ENCODE measurements at places on chromosomes 1 and 21.

DNA sequence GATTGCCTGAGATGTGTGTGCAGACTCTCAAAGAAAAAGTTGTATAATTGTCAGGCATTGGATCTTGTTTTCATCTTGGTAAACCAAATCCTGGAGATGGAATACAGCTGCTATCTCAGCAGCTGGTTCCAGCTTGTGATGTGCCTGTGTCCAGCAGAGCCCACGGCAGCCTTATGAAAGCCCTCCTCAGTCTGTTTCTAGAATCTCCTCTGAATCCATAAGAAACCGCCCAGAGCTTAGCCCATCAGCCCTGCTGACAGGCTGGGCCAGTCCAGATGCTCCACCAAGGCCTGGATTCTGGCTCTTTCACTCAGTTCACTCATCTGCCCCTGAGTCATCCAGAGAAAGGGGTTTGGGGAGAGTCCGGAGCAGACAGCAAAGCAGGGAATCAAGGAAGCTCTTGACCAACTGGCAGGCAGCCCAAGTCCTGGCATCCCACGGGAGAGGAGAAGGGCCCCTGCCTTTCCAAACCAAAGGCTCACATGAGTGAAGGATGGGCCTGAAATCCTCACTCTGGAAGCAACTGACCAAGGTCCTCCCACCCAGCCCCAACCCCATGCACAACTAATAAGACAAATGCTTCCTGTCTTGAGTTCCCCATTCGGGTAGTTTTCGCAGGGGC lies 45.7 kb downstream of the NAV1 start:
- DNase-seq: peak; percentile 52

DNA sequence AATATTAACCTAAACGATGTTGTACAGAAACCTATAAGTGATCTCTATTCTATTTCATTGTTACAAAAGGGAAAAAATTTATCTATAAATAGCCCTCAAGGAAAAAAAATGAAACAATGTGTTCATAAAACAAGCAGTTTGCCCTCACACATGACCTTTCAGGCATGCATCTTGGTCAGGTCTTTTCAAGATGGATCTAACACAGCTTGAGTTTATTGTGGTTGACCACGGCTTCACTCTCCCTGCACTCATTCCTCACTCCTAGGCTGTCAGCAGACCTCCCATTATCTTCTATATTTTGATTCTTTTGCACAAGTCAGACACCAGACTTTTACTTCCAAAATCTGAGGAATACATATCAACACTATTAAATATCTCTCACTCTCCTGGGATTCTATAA lies 544.3 kb downstream of the KCNT2 start:
- DNase-seq: no peak

- no peak for DNase-seq
These were observed 4.0 kb downstream of the CLIC4 start for GRCh38 chr1:24749252-24749651.

DNA sequence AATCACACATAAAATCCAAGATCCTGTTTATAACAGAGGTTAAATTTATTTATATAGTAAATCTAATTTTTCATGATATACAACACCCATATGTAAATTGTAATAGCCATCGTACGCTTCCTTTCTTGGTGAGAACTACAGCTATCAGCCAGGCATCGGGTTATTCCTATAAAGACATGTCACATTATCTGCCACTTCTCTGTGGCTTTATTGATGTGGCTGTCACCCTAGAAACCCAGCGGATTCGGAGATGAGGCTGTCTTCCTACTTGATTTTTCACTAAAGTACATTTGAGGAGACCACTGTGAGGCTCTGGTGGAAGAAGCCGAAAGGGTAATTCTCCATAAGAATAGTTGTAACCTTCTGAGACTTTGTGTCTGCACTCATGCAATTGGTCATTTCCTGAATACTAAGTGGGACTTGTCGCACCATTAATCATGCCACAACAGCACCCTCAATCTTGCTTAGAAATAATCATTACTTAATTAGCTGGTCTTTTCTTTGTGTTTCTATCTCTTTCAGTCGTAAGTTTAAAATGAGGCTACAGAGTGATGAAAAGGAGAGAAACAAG lies 106.0 kb downstream of the NTNG1 start:
- no peak for DNase-seq

- no peak for DNase-seq
These were observed 28.1 kb downstream of the IL23R start for GRCh38 chr1:67194209-67194863.

- no peak for DNase-seq
These were observed 79.8 kb downstream of the PCBP3 start for GRCh38 chr21:45723049-45723958.

DNA sequence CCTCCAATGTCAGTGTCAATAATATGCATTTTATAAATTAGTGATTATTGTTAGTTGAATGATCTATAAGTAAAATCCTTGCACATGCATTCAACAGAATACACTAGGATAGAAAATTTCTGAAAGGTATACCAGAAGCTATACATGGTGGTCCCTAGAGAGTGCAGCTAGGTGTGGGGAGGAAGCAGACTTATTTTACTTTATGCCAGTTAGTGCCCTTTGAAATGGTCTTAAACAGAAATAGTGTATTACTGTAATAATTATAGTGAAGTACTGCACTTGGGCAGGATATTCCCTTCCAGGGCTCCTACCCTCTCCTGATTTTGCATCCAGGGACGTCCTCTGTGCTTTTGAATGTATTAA lies 23.2 kb upstream of the WDR26 start:
- DNase-seq: no peak

DNA sequence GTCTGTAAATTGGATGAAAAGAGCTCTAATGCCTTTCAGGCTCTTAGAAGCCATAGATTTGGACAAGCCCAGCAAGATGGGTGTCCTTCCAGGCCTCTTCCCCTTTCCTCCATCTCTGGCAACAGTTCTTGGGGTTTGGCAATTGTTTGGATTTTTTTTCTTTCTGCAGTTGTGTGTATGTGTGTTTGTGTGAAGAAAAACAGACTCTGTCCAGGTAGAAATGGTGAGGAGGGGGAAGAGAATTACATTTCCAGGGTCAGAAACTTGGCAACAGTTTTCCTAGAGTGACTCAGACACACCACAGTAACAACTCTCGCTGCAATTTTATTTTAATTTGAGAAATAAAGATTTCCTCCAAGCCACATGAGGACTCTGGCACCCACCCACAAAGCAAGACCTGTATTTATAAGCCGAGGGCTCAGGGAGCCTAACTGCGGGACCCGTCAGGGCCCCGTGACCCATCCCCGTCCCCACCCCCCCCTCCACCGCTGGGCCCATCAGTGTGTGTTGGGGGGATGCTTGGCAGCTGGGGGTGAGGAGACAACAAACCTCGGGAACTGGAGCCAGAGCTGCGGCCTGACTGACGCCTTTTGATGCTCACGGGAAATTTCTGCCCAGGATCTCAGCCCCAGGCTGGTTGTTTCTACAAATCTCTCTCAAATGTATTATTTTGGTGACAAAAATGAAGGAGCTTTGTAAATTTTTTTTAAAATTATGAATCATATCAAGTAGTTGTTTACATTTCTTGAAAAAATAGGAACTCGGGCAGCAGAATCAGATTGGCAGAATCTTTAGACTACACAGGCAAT lies 4.4 kb downstream of the TMEM200B start:
- no peak for DNase-seq

GRCh38 chr1:71307451-71307850 lies 226.6 kb upstream of the ZRANB2 start:
- DNase-seq: no peak

DNA sequence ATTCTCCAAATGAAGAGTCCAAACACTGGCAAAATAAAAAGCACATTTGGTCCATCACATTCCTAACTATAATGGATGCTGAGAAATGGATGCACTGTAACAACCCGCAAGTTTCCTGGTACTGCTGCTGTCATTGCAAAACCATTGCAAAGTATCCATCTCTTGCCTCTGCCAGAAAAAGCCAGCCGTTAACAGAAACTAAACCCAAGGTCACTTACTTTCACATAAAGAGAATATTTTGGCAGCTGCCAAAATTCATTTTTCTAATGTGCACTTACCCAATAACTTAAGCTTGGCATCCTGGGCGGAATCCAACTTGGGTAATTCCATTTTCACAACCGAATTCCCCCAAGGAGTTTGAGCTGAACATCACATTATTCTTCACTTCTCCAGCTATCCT lies 77.0 kb upstream of the LRRC8D start:
- DNase-seq: no peak

- no peak for DNase-seq
These were observed 14.9 kb upstream of the PAQR7 start for GRCh38 chr1:25890239-25891034.

DNA sequence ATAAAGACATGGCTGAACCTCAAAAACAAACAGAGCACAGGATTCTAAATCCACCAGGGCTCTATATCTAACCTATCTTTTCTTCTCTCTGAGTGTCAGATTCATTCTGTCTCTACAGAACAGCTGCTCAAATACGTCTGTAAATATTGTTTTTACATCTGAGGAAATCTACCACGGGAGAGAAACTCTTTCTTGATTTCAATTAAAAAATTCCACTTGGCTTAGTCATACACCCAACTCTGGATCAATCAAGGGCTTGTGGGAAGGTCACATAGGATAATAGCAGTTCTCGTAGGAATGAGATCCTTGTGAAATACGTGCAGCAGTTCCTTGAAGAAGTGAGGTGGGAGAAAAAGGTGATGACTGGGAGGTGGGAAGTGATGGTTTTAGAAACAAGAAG lies 1355.7 kb upstream of the ADGRL2 start:
- DNase-seq: no peak

DNA sequence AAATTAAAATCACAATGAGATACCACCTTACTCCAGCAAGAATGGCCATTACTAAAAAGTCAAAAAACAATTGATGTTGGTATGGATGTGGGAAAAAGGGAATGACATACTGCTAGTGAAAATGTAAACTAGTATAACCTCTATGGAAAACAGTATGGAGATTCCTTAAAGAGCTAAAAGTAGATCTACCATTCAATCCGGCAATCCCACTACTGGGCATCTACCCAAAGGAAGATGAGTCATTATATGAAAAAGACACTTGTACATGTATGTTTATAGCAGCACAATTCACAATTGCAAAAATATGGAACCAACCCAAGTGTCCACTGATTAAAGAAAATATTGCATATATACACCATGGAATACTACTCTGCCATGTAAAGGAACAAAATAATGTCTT lies 37.2 kb downstream of the SUSD4 start:
- no peak for DNase-seq

- no peak for DNase-seq
These were observed 11.5 kb downstream of the TEX46 start for GRCh38 chr1:23004112-23004511.

DNA sequence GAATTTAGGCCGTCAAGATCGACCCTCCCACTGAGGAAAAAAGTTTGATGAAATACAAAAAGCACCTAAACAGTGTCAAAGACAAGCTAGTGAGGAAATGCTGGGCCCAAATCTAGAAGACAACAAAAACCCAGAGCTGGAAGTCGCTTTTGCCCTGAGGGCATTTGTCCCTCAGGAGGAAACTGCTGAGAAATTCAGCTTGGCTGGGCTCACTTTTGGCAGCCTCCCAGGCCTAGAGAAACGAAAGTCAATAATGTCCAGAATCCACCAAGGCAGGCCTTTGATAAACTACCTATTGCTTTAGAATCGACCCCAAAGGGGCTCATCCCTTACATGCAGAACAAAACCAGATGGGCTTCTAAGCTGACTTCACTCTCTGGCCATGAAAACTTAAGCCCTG lies 38.9 kb downstream of the SYT2 start:
- DNase-seq: no peak

DNA sequence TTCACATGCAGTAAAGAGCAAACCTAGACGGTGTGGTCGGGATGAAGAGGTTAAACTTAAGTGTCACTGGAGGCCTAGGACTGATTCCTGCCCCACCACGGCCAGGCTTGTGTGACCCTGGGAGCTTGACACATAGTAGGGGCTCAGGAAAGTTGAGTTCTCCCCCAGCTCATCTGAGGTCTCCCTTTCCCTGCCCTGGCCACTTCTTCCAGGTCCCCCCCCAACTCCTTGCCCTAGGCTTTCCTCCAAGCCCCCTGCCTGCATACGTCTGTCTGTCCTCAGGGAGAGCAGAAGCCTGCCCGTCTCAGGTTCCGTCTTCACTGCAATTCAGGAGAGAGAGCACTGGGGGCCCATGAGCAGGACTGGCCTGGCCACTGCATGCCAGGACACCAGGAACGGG lies 225.8 kb downstream of the PTPRU start:
- no peak for DNase-seq

GRCh38 chr1:151098126-151098525 lies 27.6 kb downstream of the GABPB2 start:
- DNase-seq: no peak

- no peak for DNase-seq
These were observed 30.0 kb downstream of the ZC3H11B start for GRCh38 chr1:219582865-219583264.

DNA sequence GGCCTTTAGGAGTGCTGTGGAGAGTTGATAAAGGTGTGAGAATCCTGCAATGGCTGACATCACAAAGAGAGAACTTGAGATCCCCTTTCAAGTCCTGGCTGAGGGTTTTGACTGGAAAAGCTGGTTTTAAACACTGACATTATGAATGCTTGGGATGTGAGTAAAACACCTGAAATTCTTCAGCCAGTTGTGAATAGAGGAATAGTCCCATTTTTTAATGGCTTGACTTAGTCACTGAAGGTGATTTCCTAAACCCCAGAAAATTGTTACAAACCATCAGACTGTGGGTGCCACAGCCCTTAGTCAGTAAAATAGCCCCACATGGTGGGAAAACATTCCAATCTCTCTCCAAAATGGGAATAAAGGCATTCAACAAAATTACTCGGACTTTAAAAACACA lies 107.7 kb upstream of the LMO4 start:
- no peak for DNase-seq

- no peak for DNase-seq
These were observed 3.2 kb upstream of the C8B start for GRCh38 chr1:56968878-56969495.

GRCh38 chr1:197994907-197995407 lies 77.8 kb downstream of the LHX9 start:
- DNase-seq: no peak

GRCh38 chr1:223478606-223479005 lies 85.4 kb downstream of the CCDC185 start:
- no peak for DNase-seq

DNA sequence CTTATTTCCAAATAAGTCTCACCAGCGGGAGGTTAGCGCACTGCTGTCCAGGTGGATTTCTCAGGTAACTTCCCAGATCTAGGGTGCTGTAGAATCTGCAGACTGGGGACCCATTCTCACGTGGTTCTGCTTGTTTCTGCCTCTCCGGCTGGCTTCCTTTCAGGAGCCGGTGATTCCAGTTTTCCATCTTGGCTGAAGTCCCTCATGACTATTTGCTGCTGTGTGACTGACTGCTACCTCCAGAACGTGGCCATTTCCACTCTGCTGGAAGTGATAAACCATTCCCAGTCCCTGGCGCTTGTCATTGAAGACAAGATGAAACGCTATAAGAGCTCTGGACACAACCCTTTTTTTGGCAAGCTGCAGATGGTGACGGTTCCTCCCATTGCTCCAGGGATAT lies 76.0 kb downstream of the DOP1B start:
- no peak for DNase-seq

- DNase-seq: no peak
These were observed 1.2 kb downstream of the NIPAL3 start for GRCh38 chr1:24416666-24417391.

Measured in left ventricle myocardium inferior (tissue), 1 donor.